ENCODE measurements at places on chromosomes 7 and 10.

- DNase-seq: no peak
Measured at GRCh38 chr10:72615970-72616369, 9.9 kb downstream of the MICU1 start.

DNA sequence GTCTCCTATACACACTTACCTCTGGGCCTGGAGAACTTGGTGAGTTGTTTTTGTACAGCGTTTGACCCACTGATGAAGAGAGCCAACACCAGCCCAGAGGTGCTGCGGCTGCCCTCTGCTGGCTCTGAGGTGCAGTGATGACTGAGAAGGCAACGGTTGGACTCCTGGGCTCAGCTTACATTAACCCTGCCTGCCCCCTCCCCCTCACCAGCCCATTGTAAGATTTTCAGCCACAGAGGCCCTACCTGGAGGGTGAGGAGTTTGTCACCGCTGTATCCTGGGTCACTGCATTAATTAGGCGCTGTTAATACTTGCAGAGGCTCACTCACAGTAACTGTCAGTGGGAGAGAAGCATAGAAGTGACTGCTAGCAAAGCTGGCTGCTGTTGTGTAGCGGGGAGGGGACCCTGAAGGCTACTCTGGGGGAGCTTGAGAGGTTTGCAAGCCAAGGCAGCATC is 19.0 kb upstream of the ANKRD2 start:
- peak; percentile 35 for DNase-seq

DNA sequence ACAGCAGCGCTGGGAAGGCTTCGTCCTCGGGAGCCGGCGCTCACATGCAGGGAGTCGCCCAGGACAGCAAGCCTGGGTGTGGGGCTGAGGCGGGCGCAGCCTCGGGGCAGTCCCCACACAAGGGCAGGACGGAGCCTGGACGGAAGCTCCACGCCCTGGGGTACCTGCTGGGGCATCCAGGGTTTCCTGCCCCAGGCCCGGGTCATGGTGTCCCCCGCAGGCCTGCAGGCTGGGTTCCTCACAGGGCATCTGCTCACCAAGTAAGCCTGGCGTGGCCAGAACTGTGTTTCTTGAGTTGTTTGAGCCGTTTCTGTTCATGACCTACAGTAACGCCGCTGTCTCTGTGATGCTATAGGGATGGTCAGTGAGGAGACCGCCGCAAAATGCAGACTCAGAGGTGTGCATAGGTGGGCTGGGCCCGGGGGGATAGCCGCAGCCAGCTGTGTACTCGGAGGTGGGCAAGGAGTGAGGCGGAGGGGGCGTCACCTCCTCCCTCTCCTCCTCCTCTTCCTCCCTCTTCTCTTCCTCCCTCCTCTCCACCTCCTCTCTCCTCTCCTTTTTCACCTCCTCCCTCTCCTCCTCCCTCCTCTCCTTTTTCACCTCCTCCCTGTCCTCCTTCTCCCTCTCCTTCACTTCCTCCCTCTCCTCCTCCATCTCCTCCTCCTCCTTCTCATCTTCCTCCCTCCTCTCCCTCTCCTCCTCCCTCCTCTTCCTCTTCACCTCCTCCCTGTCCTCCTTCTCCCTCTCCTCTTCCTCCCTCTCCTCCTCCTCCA is 438.9 kb downstream of the DNAJB6 start:
- DNase-seq: no peak

- DNase-seq: no peak
Measured at GRCh38 chr7:27192546-27193334, 7.2 kb downstream of the HOXA13 start.

DNA sequence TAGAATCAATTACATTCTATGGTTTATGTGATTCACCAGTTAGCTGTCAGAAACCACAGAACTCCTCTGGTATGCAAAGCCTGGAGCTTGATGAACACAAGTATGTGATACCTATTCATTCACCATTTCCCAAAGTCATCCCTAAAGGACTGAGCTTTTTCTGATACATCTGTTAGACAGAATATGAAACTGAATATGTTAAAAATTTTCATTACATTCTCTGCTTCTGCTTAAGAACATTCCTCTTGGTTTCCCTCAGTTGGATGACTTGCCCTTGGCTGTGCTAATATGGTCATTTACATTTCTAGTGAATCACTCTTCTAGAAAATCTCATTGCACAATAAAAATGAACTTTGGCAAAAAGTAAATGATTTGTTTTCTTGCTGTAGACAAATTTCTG is 10.8 kb upstream of the PON1 start:
- no peak for DNase-seq

DNA sequence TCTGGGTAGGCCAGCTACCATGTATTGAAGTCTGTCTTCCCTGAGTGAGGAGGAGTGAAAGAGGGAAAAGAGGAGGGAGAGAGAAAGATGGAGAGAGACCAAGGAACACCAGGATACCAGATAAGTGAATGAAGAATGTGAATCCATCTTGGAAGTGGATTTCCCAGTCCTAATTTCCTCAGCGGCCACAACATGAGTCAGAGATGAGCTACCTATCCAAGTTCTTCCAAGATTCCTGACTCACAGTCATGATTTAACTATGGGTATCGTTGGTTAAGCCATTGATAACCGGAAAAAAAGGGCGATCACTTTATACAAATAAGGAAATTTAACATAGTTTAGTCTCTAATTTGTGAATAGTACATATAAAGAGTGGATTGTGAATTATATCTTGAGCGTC is 561.8 kb downstream of the ATRNL1 start:
- DNase-seq: no peak

DNA sequence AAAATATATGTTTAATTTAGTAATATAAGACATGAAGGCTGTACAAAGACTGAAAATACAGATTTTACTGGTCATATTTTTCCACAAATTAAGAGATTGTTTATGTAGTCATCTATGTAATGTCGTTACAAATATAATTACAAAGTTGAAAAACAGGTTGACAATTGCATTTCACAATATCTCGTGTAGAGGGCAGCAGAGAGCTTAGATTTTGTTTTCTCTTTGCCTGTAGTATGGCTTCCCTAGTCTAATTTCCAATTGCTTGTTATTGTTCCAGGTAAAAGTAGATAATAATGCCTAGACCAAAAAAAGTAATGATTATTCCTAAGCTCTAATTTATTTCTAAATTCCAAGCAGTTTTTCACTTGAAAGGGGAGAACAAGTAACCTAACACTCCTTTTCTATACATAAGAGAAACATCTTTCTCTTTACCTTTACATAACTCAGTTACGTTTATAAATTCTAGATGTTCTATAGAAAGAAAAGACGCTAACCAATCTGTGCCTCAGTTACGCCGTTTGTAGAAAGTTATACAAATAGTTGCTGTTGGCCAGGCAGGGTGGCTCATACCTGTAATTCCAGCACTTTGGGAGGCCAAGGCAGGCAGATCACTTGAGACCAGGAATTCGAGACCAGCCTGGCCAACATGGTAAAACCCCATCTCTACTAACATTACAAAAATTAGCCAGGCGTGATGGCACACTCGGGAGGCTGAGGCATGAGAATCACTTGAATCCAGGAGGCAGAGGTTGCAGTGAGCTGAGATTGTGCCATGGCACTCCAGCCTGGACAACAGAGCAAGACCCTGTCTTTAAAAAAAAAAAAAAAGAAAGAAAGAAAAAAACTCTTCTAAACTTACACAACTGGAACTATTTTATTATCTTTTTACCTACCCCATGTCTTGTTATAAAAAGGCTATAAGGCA is 30.0 kb downstream of the NET1 start:
- DNase-seq: no peak

DNA sequence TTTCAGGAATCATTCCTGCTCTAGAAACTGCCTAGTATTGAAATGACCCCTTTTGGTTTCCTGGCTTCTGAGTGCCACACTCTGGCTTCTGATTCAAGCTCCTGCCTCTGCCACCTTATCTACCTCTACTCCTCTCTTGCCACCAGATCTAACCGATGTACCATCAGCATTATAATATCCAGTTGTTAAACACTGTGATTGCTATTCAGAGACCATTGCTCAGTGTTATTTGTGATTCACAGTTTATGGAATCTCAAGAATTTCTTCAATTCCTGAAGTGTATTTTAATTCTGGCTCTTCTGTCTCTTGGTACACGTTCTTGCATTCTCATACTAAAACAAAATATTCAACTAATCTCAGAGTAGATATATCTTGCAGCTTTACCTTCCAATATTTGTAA is 88.7 kb downstream of the DYNC1I1 start:
- no peak for DNase-seq

Measured in stimulated activated CD8-positive, alpha-beta memory T cell treated with anti-CD3 and anti-CD28 coated beads, Interleukin-4, amount 100 ng/mL, for 1 hour (primary cell).